ENCODE measurements at places on chromosomes 2 and 18. TPM values are rescaled to one million over a fixed set of nuclear protein-coding genes. Genes with fewer than 3 reads are reported as not detected.

STK17B gene
- total RNA-seq = 7.1 TPM

KIAA2012 gene
- total RNA-seq = not detected

L3MBTL4 gene
- total RNA-seq = not detected

DYSF gene
- total RNA-seq = 0.55 TPM

CMPK2 gene
- 1.3 TPM for total RNA-seq

MC5R gene
- total RNA-seq = not detected

REG3A gene
- total RNA-seq = not detected

PFN4 gene
- total RNA-seq = 1.6 TPM

FABP1 gene
- not detected for total RNA-seq

IL36RN gene
- 0.05 TPM for total RNA-seq

NDC80 gene
- 9.1 TPM for total RNA-seq

GPR148 gene
- not detected for total RNA-seq

CCDC74B gene
- total RNA-seq = 6.1 TPM

CDKL4 gene
- not detected for total RNA-seq

SH2D6 gene
- total RNA-seq = 0.62 TPM

DNMT3A gene
- total RNA-seq = 9.7 TPM

INHBB gene
- total RNA-seq = 22.9 TPM
